Right lobe of liver (tissue), 6 donors: ENCODE measurements at places on chromosomes 5 and 9. TPM values are rescaled to one million over a fixed set of nuclear protein-coding genes. Genes with fewer than 3 reads are reported as not detected.

- peak overlapping the region; percentile 35 for H3K27ac ChIP-seq
- H3K4me3 ChIP-seq, result no peak overlapping the region
- DNase-seq, result no peak
- no peaks in the 10 kb centered on the region for H3K4me1 ChIP-seq
Observed at GRCh38 chr5:39520232-39520572, 95.4 kb upstream of the DAB2 start.

GRCh38 chr5:107937204-107937603 is 266.5 kb upstream of the EFNA5 start:
- no peaks in the 10 kb centered on the region for H3K36me3 ChIP-seq
- H3K27me3 ChIP-seq, result no peaks in the 10 kb centered on the region
- H3K4me3 ChIP-seq, result no peak overlapping the region
- no peak overlapping the region for H3K27ac ChIP-seq

The ZDHHC21 gene
- total RNA-seq, result 5.3 TPM

The EQTN gene
- not detected for total RNA-seq

- no peaks in the 10 kb centered on the region for H3K27me3 ChIP-seq
- no peak overlapping the region for H3K4me3 ChIP-seq
- H3K4me1 ChIP-seq, result no peaks in the 10 kb centered on the region
- no peak overlapping the region for H3K27ac ChIP-seq
Observed at GRCh38 chr5:143791848-143792731, 19.9 kb upstream of the HMHB1 start.

The ADAMTS19 gene
- total RNA-seq, result not detected

The TMED9 gene
- total RNA-seq, result 81.8 TPM

DNA sequence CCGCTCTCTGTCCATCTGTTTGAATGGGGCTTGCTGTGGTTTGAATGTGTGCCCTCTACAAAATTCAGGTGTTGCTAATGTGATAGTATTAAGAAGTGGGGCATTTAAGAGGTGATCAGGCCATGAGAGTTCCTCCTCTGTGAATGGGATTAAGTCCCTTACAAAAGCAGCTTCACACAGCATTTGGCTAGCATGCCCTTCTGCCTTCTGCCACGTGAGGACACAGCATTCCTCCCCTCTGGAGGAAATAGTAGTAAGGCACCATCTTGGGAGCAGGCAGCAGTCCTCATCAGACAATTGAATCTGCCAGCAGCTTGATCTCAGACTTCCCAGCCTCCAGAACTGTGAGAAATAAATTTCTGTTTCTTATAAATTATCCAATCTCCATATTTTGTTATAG is 540.2 kb downstream of the CSNK1G3 start:
- no peaks in the 10 kb centered on the region for H3K4me1 ChIP-seq
- no peaks in the 10 kb centered on the region for H3K36me3 ChIP-seq
- H3K4me3 ChIP-seq, result no peak overlapping the region
- no peak overlapping the region for H3K27ac ChIP-seq

The RNF183 gene
- total RNA-seq, result not detected

GRCh38 chr9:126295082-126295477 is 31.5 kb upstream of the MVB12B start:
- no peaks in the 10 kb centered on the region for H3K4me1 ChIP-seq
- DNase-seq, result peak; percentile 11
- H3K36me3 ChIP-seq, result no peaks in the 10 kb centered on the region
- H3K27me3 ChIP-seq, result no peaks in the 10 kb centered on the region
- H3K4me3 ChIP-seq, result no peak overlapping the region

GRCh38 chr9:87212605-87213021 is 265.3 kb upstream of the GAS1 start:
- no peak overlapping the region for H3K4me3 ChIP-seq
- H3K4me1 ChIP-seq, result no peaks in the 10 kb centered on the region
- H3K27me3 ChIP-seq, result no peaks in the 10 kb centered on the region
- no peaks in the 10 kb centered on the region for H3K36me3 ChIP-seq
- no peak for DNase-seq

The CKS2 gene
- 12.1 TPM for total RNA-seq

GRCh38 chr5:107743373-107744000 is 72.8 kb upstream of the EFNA5 start:
- no peaks in the 10 kb centered on the region for H3K4me1 ChIP-seq
- no peaks in the 10 kb centered on the region for H3K27me3 ChIP-seq
- DNase-seq, result no peak
- H3K27ac ChIP-seq, result no peak overlapping the region
- no peaks in the 10 kb centered on the region for H3K36me3 ChIP-seq
- H3K4me3 ChIP-seq, result no peak overlapping the region

DNA sequence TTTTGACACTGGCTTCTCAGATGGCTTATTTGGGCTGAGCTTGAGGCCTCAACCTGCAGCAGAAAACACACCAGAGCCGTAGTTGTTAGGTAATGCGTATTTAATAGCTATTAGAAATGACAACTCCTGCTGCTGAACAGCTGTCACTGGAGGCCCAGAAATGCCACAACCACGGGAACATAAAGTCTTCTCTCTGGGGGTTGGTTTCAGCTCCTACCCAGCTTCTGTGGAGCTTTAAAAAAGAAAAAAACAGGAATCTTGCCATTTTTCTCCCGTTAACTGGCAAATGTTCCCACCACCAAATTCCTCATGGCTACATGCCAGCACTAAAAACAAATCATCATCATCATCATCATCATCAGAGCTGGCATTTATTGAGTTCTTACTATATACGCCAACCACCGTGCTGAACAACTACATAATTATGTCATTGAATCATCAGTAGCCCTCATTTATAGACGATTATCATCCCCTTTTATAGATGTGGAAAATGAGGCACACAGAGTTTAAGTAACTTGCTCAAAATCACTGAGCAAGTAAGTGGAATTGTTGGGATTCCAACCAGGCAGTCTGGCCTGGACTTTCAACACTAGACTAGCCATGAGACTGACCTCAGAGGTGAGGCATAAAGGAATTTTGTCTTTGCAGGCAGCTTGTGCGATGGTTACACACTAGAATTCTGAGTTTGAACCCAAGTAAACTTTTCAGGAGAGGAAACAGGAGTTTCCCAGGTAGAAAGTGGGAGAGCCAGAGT is 185.3 kb upstream of the WWC1 start:
- DNase-seq, result no peak
- no peaks in the 10 kb centered on the region for H3K4me1 ChIP-seq
- no peak overlapping the region for H3K4me3 ChIP-seq
- H3K27ac ChIP-seq, result no peak overlapping the region

The FER gene
- total RNA-seq, result 2.6 TPM

DNA sequence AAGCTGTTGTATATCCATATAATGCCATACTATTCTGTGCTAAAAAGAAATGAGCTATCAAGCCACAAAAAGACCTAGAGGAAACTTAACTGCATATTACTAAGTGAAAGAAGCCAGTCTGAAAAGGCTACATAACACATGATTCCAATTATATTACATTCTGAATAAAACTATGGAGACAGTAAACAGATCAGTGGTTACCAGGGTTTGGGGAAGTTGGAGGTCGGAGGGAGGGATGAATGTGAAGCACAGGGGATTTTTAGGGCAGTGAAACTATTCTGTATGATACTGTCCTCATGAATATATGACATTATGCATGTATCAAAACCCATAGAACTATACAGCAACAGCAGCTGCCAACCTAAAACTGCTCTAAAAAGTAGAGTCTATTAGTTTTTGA is 5.6 kb upstream of the RFK start:
- DNase-seq, result no peak
- H3K4me3 ChIP-seq, result no peak overlapping the region
- no peaks in the 10 kb centered on the region for H3K27me3 ChIP-seq
- H3K27ac ChIP-seq, result no peak overlapping the region
- no peaks in the 10 kb centered on the region for H3K36me3 ChIP-seq
- H3K4me1 ChIP-seq, result peaks cover 18% of the 10 kb centered on the region

The FOXD4 gene
- not detected for total RNA-seq

- H3K4me3 ChIP-seq, result no peak overlapping the region
- H3K27ac ChIP-seq, result no peak overlapping the region
- H3K36me3 ChIP-seq, result no peaks in the 10 kb centered on the region
- H3K4me1 ChIP-seq, result no peaks in the 10 kb centered on the region
- H3K27me3 ChIP-seq, result no peaks in the 10 kb centered on the region
- DNase-seq, result no peak
Observed at GRCh38 chr5:175862131-175863012, 9.0 kb upstream of the CPLX2 start.

- no peaks in the 10 kb centered on the region for H3K27me3 ChIP-seq
- no peaks in the 10 kb centered on the region for H3K36me3 ChIP-seq
- no peak overlapping the region for H3K27ac ChIP-seq
- DNase-seq, result no peak
- H3K4me3 ChIP-seq, result no peak overlapping the region
Observed at GRCh38 chr9:3662671-3663070, 136.9 kb upstream of the RFX3 start.

DNA sequence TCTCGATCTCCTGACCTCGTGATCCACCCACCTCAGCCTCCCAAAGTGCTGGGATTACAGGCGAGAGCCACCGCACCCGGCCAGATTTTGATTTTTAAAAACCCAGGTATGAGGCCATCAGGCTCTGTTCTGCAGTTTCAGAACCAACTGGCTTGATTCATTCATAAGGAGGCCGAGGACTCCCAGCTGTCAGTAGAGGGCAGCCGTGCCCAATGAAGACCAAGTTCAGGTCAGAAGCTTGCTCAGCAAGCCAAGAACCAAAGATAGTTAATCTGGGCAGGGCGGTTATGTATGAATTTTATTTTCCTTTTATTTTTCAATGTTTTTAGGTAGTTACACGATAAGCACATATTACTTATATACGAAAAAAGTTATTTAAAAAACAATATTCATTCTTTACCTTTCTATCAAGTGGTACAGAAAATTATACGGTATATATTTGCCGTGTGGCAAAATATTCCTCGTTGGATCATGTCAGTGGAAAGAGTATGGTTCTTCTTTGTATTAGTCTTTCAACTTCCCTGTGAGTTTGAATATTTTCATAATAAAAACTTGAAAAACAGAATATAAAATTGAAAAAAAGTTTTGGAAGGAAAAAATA is 18.0 kb downstream of the MGAT1 start:
- peaks cover 1% of the 10 kb centered on the region for H3K36me3 ChIP-seq
- no peak overlapping the region for H3K4me3 ChIP-seq
- H3K27ac ChIP-seq, result no peak overlapping the region
- H3K4me1 ChIP-seq, result no peaks in the 10 kb centered on the region
- no peaks in the 10 kb centered on the region for H3K27me3 ChIP-seq

DNA sequence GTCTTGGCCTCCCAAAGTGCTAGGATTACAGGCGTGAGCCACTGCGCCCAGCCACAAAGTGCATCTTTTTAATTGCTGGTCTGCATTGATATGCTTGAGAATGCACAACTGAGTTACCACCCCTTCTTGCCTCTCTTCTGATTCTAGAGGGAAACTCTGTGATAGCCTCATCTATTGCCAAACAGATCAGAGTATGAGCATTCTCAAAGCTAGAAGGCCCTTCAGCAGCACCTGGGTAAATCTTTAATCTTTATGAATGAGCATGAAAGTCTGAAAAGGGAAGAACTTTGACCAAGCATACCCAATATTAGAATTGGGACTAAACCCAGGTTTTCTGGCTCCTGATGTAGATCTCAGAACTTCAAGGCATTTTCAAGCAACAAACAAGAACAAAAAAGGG is 298.3 kb upstream of the TNC start:
- no peaks in the 10 kb centered on the region for H3K36me3 ChIP-seq
- H3K4me1 ChIP-seq, result no peaks in the 10 kb centered on the region
- no peak for DNase-seq

The DAB2 gene
- total RNA-seq, result 7.3 TPM

The SPZ1 gene
- not detected for total RNA-seq

DNA sequence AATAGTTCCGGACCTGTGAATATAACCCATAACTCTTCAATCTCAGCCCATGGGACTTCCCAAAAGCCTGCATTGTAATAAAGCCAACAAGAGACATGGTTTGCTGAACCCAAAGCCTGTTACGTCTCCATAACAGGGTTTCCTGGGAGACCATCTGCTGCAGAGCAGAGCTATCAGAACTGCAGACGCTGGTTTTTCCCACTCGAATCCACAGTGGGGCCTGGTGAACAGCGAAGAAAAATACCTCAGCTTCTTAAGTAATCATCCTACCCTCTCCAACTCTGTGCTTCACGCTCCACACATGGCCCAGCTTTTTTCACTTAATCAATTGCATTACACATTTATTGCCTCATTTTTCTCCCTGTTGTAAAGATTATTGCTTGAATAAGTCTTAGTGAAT is 409.5 kb upstream of the GRIA1 start:
- H3K4me1 ChIP-seq, result no peaks in the 10 kb centered on the region
- H3K27ac ChIP-seq, result no peak overlapping the region
- no peaks in the 10 kb centered on the region for H3K27me3 ChIP-seq
- no peak for DNase-seq
- H3K4me3 ChIP-seq, result no peak overlapping the region

DNA sequence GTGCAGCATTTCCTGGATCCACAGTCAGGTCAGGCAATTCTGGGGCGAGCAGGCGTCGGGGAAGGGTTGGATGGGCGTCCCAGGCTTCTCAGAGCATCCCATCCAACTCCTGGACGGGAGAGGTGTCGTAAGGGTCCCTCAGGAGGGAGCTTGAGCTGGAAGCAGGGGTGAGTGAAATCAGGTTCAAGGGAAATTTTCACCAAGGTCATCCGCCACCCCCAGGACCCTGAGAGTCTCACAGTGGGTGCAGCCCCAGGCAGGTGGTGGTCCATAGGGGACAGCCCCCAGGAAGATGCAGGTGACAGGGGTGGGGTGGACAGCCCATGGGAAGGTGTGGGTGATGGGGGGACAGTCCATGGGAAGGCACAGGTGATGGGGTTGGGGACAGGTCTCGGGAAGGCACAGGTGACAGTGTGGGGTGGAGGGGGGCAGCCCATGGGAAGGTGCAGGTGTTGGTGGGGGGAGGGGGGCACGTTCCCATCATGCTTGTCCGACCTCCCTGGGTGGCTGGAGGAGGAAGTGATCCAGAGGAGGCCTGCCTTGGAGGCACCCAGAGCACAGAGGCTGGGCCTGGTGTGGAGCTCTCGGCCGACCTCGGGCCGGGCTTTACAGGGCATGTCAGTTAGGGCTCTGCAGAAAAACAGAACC is 48.9 kb downstream of the AHRR start:
- DNase-seq, result peak; percentile 26
- H3K4me3 ChIP-seq, result no peak overlapping the region
- no peak overlapping the region for H3K27ac ChIP-seq
- no peaks in the 10 kb centered on the region for H3K27me3 ChIP-seq
- H3K4me1 ChIP-seq, result no peaks in the 10 kb centered on the region

DNA sequence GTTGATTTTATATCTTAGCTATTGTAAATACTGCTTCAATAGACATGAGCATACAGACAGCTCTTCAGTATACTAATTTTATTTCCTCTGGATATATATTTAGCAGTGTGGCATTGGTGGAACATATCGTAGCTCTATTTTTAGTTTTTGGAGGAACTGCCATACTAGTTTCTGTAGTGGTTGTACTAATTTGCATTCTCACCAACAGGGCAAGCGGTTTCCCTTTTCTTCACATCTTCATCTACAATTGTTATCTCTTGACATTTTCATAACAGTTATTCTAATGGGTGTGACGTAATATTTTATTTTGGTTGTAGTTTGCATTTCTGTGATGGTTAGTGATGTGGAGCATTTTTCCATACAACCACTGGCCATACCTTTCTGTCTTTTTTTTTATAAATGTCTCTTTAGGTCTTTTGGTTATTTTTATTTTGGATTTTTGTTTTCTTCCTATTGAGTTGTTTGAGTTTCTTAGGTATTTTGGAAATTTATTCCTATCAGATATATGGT is 32.5 kb downstream of the TAF11L14 start:
- H3K4me1 ChIP-seq, result no peaks in the 10 kb centered on the region
- no peak overlapping the region for H3K4me3 ChIP-seq
- no peak for DNase-seq
